SJCRH30 (cell line): ENCODE measurements at places on chromosomes 7 and 10. TPM values are rescaled to one million over a fixed set of nuclear protein-coding genes. Genes with fewer than 3 reads are reported as not detected.

DNA sequence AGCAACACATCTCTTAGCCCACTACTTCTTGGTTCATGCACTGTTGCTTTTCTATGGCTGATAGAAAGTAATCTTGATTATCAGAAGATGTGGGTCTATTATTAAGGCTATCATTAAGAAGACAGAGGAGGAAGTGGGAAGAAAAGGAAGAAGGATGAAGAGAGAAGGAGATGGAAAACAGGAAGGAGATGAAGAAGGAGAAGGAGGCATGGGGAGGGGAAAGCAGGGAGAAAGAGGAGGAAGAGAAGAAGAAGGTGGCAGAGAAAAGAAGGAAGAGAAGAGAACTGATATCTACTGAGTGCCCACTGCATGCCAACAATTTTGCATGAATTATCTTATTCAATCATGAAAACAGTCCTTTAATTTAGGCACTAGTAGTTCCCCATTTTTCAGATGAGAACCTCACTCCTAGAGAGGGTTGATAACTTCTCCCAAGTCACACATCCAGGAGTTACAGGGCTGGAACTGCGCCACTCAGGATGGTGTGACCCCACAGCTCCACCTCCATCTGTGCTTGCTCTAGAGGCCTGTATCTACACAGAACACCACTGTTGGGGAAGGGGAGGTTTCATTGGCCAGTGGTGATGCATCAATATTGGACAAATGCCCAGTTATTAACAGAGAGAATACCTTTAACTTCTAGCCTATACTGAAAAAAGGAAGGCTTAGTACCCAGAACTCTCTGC, 147.4 kb downstream of the CXCL12 start:
- no peak overlapping the region for H3K27ac ChIP-seq
- DNase-seq: no peak
- H3K4me1 ChIP-seq: no peaks in the 10 kb centered on the region
- H3K27me3 ChIP-seq: no peaks in the 10 kb centered on the region

DNA sequence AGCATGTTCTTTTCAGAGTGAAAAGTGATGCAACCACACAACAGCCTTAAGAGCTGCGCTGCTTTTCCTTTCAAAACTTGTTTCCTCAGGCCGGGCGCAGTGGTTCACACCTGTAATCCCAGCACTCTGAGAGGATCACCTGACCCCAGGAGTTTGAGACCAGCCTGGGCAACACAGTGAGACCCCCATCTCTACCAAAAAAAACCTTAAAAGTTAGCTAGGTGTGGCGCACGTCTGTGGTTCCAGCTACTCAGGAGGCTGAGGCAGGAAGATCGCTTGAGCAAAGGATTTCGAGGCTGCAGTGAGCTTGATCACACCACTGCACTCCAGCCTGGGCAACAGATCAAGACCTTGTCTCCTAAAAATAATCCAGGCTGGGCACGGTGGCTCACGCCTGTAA, 2.0 kb downstream of the COX19 start:
- H3K4me3 ChIP-seq: no peak overlapping the region
- H3K36me3 ChIP-seq: peaks cover 8% of the 10 kb centered on the region; the same call in 1 of the 2 replicates
- no peak overlapping the region for H3K27ac ChIP-seq

DNA sequence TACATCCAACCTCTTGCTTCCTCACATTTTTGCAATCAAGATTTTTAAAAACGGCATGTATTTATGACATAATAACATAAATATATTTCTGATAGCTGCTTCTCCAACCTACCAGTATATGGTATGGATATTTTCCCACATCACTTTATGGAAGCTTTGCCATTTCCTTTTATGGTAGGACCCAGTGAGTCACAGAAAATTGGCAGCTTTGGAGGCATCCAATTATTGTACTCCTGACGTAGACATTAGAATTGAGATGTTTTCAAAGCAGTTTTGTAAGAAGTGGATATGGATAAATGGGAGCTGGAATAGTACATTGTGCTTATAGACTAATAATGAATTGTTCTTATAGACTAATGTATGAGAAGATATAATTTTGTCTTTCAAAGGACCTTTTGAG, 23.8 kb upstream of the BICC1 start:
- DNase-seq: no peak
- no peak overlapping the region for H3K27ac ChIP-seq
- H3K4me3 ChIP-seq: no peak overlapping the region
- peaks cover 17% of the 10 kb centered on the region for H3K4me1 ChIP-seq
- H3K27me3 ChIP-seq: no peaks in the 10 kb centered on the region

GRCh38 chr7:148940702-148941597, 56.9 kb upstream of the EZH2 start:
- no peaks in the 10 kb centered on the region; the same call in 1 of the 2 replicates for H3K27me3 ChIP-seq
- peak overlapping the region; percentile 76 for H3K4me3 ChIP-seq
- H3K36me3 ChIP-seq: no peaks in the 10 kb centered on the region
- H3K4me1 ChIP-seq: no peaks in the 10 kb centered on the region; the same call in 1 of the 2 replicates
- DNase-seq: peak; percentile 81

DNA sequence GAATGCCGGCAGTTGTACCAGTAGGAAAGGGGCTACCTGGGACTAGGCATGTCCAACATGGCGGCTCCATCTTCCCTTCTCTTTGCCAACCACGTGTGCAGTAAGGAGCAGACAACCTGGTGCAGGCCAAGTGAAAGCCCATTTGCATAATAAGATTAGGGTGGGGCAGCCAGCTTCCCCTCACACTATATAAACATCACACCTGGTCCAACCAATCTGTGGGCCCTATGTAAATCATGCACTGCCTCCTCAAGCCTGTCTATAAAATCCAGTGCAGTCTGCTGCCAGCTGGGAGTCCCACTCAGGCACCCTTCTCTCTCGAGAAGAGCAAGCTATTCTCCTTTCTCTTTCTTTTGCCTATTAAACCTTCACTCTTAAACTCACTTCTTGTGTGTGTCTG, 429.3 kb downstream of the CALN1 start:
- H3K4me3 ChIP-seq: no peak overlapping the region
- DNase-seq: no peak
- no peak overlapping the region for H3K27ac ChIP-seq
- H3K27me3 ChIP-seq: 0 out of 2 replicates have a peak, but pooled peaks cover 6% of the 10 kb centered on the region

GRCh38 chr10:78199005-78199725, 165.5 kb downstream of the RPS24 start:
- DNase-seq: no peak
- no peaks in the 10 kb centered on the region for H3K27me3 ChIP-seq
- no peaks in the 10 kb centered on the region for H3K36me3 ChIP-seq
- no peak overlapping the region for H3K27ac ChIP-seq

GRCh38 chr7:15046861-15047260, 144.3 kb upstream of the DGKB start:
- no peak overlapping the region for H3K4me3 ChIP-seq
- DNase-seq: no peak
- no peaks in the 10 kb centered on the region for H3K4me1 ChIP-seq
- no peaks in the 10 kb centered on the region for H3K36me3 ChIP-seq

The ZNF485 gene
- total RNA-seq: 2.2 and 2.9 TPM in 2 replicates

The GIMAP6 gene
- total RNA-seq: not detected in 2 replicates

The BAMBI gene
- total RNA-seq: 3.8 and 4.3 TPM in 2 replicates

The CTAGE8 gene
- not detected in 2 replicates for total RNA-seq
